ENCODE measurements at places on chromosomes 12 and 14.

DNA sequence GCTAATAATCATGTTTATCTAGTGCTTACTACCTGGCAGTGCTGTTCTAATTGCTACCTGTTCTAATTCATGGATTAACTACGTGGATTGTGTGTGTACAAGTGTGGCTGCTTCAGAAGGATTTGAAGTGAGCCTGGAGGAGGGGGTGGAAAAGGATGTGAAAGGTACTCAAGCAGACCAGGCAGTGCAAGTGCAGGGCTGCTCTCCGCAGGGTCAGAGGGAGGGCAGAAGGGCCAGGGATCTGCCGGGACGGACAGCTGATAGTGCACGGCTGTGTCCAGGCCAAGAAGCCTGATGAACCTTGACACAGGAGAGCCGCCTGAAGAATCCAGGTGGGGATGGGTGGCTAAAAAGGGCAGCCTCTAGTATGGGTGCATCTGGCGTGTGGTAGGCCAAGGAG lies 28.5 kb downstream of the PIWIL1 start:
- no peak for DNase-seq

DNA sequence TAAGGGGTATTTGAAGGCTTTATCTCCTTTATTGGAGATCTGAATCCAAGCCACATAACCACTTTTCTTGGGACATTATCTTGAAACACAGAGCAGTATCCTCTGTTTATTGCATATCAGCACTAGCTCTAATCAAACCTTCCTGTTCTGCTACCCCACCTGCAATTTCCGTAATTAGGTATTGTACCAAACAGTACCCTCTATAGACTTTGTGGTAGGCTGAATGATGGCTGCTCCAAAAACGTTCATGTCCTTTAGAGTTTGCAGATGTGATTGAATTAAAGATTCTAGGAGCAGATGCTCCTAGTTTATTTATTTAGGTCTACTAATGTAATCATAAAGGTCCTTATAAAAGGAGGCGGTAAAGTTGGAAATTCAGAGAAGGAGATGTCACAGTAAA lies 573.0 kb upstream of the ATXN7L3B start:
- DNase-seq, result no peak

DNA sequence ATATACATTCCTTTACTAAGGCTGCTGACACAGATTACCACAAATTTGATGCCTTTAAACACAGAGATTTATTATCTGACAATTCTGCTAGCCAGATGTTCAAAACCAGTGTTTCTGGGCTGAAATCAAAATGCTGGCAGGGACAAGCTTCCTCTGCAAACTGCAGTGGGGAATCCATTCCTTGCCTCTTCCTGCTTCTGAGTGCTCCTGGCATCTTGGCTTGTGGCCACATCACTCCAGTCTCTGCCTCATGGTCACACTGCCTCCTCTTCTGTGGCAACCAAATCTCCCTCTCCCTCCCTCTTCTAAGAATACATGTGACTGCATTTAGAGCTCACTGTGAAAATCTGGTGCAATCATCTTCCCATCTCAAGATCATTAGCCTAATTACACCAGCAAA lies 235.7 kb downstream of the TTC8 start:
- DNase-seq, result no peak

DNA sequence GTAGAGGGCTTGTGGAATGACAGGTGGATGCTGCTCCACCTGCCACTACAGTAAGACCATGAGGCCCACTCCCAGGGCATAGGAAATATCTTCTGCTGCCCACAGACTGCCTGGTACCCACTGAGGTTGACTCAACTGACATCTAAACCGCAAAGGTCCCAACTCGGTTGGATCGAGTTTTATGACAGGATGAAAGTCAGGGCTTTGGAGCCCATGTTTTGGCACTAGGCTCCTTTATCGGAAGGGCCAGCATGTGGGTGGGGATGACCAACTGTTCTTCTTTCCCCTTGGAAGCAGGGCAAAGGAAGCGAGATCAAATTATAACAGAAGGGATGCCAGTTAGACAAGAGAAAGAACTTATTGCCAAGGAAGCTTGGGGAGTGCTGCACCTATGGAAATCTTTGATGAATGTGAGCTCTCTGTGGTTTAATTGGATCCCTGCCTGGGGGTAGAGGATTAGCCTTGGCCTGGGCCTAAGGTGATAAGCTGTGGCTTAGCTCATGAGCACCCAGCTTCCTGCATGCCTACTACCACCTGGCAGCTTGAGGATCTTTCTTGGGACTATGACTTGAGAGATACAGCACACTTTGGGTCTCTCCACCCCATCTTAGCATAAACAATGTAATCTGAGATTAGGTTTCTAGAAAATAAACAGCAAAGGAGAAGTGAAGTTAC lies 121.8 kb downstream of the KCNA5 start:
- DNase-seq, result no peak

DNA sequence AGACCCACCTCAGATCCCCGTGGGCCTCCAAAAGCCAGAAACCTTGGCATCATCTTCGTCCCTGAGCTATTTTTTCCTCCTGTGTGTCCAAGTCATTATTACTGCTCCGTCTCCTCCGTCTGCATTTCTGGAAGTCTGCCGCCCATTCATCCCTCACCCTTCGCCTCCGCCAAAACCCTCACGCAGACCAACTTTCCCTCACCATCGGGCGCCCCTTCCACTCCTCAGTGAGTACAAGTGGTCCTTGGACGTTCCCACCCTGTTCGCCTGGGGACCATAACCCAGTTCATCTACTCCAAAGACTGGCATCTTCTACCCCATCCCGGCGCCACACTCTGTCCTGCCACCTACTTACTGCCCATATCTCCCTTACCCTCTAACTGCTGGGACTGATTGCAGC lies 3.7 kb upstream of the LTBP2 start:
- no peak for DNase-seq

DNA sequence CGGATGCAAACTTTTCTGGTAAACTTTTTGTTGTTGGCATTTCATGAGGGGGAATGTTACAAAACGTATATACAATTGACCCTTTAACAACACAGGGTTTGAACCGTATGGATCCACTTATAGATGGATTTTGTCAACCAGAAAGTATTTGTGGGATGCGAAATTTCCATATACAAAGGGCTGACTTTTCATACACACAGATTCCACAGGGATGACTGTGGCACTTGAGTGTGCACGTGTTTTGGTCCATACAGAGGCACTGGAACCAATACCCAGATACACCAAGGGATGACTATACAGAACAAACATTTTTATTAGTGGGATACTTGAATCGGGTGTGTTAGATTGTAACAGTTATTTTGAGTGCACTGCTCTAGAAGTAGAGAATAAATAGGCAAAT lies 29.8 kb upstream of the CCT2 start:
- DNase-seq, result no peak

DNA sequence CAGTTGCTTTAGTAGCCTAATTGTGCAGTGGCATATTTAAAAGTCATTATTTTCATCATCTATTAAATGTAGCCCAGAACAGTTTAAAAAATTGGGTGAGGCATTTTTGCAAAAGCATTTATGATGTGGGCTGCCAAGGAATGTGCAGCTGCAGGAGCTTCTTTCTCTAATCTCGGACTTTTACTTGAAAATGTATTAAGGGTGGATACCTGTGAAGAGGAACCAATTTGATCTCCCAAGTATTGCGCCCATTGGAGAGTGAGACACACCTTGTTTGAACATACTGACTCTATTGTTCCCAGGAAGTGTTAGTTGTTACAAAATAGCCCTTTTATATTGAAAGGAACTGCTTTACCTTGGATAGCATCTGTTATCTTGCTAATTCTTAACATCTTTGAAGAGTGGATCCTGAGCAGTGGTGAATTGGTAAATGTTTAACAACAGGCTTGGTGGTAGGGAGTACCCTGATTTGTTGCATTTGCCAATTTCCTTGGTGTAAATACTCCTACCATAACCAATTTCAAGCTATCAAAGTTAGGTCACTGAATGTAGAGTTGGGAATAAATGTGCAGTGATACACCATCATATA lies 42.5 kb upstream of the HMGA2 start:
- DNase-seq, result no peak
